ENCODE measurements at places on chromosomes 6 and 20.
A peak's percentile ranks its signal among the peaks of the same experiment; 100 is the strongest.

DNA sequence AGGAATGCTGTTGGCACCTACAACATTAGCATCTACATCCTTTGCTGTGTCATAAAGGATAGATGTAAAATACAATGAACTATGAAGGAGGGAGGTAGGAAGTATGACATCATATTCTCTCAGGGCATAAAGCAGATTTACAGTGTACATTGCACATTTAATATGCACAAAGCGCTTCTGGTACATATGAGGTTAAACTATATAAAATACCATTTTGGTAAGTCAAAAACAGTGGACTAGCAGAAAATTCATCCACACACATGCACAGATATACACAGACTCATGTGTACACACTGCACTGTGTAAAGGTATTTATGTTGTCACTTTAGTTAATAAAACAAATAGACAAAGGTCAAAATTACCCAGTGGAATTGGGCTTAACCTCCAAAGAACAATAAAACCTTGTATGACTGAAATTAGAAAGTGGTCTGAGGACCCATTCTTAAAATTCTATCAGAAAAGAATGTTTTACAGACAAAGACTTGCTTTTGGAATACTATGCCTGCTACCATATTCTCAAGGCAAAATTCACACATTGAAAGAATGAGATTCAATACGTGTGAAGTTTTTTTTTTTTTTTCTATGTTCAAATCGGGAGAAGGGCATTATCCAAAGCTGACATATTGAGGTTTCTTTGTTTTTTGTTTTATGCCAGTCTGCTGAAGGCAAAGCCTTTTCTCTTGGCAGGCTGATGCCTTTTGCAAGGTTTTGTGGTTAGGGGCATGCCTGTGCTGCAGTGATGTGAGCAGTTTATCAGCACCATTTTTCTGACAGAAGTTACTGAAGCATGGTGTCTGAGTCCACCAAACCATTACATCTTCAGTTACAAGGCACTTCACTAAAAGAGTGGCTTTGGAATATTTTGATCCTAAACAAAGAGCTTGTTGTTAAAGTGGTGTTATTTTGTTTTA, 199.0 kb downstream of the PLCB1 start:
- no peak for DNase-seq

- no peak for DNase-seq
These were observed 7.6 kb upstream of the ITCH start for GRCh38 chr20:34355427-34355826.

GRCh38 chr6:98352348-98352747, 482.0 kb upstream of the POU3F2 start:
- no peak for DNase-seq

DNA sequence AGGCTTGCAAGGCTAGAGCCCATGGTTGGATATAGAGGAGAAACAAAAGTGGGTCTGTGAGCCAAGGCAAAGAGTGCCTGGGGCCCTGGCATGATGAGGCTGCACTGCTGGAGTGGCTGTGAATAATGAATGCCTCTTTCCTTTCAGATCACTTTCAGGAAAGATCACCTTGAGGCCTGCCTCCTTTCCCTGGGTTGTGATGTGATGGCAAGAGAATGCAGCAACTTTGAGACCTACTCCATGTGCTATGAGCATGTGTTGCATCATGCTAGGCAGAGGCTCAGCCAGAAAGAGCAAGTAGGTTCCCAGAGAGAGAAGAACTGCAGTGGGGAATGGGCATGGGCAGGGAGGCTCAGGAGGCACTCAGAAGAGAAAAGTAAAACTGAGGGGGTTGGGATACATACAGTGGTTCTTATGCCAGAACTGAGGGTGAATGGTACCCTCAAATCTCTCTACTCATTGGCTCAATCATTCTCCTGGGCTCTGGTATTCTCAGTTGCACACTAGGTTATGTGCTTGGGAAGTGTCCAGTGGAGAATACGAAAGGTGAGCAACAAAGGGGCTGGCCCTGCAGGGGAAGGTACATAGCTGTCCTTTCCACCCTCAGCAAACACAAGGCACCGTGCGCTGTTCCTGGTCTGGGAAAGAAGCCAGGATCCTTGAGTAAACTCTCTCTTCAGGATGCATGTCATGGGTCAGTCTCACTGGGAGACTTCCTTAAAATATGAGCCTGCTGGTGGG, 45.9 kb downstream of the CD164 start:
- DNase-seq: peak; percentile 78

GRCh38 chr6:141482796-141483597, 649.7 kb upstream of the GJE1 start:
- peak; percentile 66 for DNase-seq

DNA sequence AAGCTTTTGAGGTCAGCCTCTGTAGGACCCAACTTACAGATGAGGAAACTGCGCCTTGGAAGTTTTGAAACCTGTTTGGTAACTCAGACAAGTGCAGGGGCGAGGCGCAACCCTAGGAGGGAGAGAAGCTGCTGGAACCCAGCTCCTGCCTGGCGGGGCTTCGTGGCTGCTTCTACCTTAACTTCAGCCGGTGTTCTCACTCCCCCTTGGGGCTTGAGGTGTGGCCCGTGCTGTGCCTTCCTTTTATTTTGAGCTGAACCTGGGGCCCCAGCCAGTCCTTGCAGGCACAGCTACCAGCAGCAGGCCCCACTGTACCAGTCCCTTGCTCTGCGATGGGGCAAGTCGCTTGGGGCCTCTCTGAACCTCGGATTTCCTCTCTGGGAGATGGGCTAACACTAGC, 12.0 kb downstream of the RBM38 start:
- DNase-seq: no peak

DNA sequence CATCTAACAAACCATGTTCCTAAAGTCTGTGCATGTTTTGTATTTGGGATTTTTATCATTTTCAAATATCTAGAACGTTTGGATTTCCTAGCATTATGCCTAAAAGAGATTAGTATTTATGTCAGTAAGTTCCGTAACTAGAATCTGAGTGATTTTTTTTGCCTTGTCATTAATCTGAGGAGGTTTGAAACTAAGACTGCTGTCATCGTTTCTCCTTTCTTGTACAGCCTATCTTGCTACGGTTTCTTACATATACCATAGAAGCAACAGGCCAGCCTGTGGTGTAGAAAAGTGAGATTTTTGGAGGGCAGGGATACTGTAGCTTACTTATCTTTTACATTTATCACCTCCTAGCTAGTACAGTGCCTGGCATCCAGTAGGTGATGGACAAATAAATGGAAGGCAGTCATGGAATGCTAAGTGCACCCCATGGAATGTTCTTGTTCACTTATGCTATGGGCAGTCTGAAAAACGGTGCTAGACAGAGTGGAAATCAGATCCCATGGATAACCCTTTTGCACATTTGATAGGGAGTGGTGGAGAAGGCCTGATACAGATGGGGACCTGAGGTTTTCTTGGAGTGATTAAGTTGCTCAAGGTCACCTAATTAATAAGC, 93.9 kb downstream of the ARID1B start:
- DNase-seq: no peak

- no peak for DNase-seq
These were observed 75.1 kb downstream of the ADGRG6 start for GRCh38 chr6:142376800-142377496.

GRCh38 chr6:56739836-56740815, 97.4 kb upstream of the DST start:
- no peak for DNase-seq
